ENCODE measurements at places on chromosomes 13 and 19.

DNA sequence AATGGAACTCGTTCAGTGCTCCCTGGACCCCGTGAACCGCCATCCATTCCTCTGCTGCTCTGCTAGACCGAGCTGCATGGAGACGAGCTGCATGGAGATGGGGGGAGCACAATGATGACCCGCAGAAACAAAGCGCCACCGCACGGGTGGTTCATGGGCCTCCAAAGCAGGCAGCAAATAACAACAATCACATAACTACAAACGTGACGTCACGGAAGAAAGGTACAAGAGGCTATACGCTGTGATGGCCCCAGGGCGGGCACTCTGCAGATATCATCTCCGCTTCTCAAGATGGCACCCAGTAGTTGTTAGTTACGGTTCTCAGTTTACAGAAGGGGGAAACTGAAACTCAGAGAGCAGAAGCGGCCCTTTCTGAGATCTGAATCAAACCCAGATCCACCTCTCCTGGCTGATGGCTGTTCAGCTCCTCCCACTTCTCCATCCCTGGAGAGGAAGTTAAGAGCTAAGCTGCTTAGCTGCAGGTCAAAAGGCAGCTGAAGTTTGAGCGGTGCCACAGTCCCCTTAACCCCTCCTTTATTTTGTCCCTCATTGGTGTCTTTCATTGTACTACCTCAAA is 1.7 kb downstream of the ATP13A1 start:
- DNase-seq: no peak

GRCh38 chr13:100561599-100562204 is 26.9 kb downstream of the GGACT start:
- DNase-seq: no peak

GRCh38 chr19:39469036-39469435 is 11.6 kb upstream of the TIMM50 start:
- no peak for DNase-seq

GRCh38 chr19:34731019-34731829 is 2.8 kb upstream of the ZNF181 start:
- no peak for DNase-seq

- DNase-seq: no peak
Observed at GRCh38 chr13:110228936-110229904, 77.7 kb downstream of the COL4A1 start.

- no peak for DNase-seq
Observed at GRCh38 chr19:37095859-37096258, 17.6 kb downstream of the ZNF420 start.

DNA sequence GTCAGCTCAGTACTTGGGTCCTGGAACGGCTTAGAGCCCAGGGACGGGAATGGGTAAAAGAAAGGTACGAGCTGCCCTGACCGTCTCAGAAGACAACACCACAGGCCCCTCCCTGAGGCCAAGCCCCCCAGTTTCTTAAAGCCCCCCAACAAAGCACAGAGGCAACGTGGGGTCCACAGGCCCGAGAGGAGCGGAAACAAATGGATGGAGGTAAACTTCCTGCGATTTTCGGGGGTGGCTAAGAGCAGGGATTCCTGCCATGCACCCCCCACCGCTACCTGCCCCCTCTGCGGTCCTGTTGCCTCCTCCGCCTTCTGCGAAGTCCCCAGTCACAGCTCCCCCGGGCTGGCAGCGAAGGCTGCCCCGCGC is 48.2 kb downstream of the PTPRS start:
- no peak for DNase-seq

GRCh38 chr13:59483501-59484145 is 680.1 kb downstream of the DIAPH3 start:
- DNase-seq: no peak

- no peak for DNase-seq
Observed at GRCh38 chr13:97327506-97328221, 105.5 kb downstream of the MBNL2 start.

GRCh38 chr19:42165146-42165545 is 32.9 kb upstream of the POU2F2 start:
- no peak for DNase-seq

- DNase-seq: no peak
Observed at GRCh38 chr13:49481788-49482187, 14.0 kb upstream of the PHF11 start.

GRCh38 chr13:48233889-48234488 is 983 bp downstream of the ITM2B start:
- no peak for DNase-seq

GRCh38 chr13:40389081-40389641 is 277.3 kb downstream of the FOXO1 start:
- DNase-seq: peak; percentile 50

- no peak for DNase-seq
Observed at GRCh38 chr19:42067315-42067888, 2.6 kb downstream of the GRIK5 start.

GRCh38 chr19:27986299-27986698 is 1226.7 kb downstream of the UQCRFS1 start:
- no peak for DNase-seq
